Esophagus squamous epithelium (tissue), 5 donors: ENCODE measurements at places on chromosomes 1 and 21.

DNA sequence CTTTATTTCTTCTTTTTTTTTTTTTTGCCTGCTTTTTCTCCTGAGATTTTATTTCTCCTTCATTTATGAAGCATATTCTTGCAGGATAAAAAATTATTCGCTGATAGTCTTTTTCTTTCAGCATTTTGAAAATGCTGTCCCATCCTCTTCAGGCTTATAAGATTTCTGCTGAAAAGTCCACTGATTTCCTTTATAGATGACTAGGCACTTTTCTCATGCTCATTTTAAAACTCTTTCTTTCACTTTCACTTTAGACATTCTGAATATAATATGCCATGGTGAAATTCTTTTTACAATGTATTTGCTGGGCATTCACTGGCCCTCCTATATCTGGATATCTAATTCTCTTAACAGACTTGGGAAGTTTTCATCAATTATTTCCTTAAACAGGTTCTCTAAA lies 25.5 kb upstream of the GTF2B start:
- peaks cover 37% of the 10 kb centered on the region for H3K36me3 ChIP-seq
- H3K4me3 ChIP-seq = no peak overlapping the region
- no peaks in the 10 kb centered on the region for H3K4me1 ChIP-seq
- H3K27ac ChIP-seq = no peak overlapping the region

DNA sequence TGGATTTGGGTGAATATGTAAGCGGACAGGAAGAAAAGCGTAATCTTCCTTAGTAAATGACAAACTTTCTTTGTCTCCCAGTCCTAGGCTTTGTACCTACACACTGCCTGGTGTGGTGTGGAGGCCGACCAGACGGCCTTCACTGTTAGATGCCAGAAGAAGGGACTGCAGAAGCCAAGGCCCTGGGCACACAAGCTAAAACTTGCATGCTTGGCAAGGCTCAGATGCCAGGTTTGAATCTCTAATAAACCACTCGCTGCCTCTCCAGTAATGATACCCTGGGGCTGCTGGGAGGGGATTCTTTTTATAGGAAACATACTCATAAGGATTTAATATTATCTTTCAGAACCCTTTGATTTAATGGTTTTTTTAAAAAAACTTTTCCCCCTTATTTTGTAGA lies 263.8 kb downstream of the PTPRC start:
- no peak for DNase-seq
- H3K27me3 ChIP-seq = no peaks in the 10 kb centered on the region

GRCh38 chr1:80593197-80593596 lies 1207.5 kb upstream of the ADGRL2 start:
- H3K4me3 ChIP-seq = no peak overlapping the region
- no peaks in the 10 kb centered on the region for H3K4me1 ChIP-seq
- DNase-seq = no peak
- no peaks in the 10 kb centered on the region for H3K27me3 ChIP-seq

- H3K27ac ChIP-seq = no peak overlapping the region
- H3K36me3 ChIP-seq = no peaks in the 10 kb centered on the region
- DNase-seq = no peak
- H3K4me1 ChIP-seq = no peaks in the 10 kb centered on the region
Measured at GRCh38 chr21:21232320-21232719, 234.1 kb downstream of the NCAM2 start.

DNA sequence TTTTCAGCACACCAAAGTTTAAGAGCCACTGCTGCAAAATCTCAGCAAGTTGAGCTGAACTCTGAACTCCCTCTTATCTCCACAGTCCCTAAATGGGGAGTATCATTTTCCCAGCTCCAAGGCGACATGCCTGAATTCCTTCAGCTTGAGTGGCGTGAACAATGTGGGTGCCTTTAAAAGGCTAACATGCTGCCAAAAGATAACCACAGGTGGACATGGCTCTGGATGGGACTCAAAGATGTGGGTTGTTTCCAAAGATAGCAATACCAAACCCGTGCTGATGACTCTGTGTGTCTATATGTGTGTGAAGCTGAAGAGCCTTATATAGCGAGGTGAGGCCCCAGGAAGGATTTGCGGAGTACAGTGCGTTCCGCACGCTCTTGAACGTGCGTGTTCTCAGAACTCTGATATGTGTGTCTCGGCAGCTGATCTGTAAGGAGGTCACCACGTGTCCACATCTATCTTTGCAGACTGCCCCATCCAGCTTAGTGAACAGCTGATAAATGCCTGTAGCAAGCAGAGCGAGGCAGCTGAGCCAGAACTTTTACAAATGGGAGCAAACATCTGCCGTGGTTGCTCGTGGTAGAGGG lies 189.2 kb downstream of the DYRK1A start:
- no peaks in the 10 kb centered on the region for H3K27me3 ChIP-seq
- DNase-seq = no peak
- no peaks in the 10 kb centered on the region for H3K36me3 ChIP-seq
- no peak overlapping the region for H3K27ac ChIP-seq

DNA sequence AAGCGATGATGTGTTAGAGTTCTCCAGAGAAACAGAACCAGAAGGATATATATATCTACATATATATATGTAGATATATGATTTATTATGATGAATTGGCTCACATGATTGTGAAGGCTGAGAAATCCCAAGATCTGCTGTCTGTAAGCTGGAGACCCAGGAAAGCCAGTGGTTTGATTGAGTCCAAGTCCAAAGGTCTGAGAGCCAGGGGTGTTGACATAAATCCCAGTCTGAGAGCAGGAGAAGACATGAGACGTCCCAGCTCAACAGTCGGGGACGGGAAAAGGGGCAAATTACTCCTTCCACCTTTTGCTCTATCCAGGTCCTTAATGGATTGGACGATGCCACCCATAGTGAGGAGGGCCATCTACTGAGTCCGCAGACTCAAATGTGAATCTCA lies 126.6 kb downstream of the PRDM2 start:
- H3K27ac ChIP-seq = no peak overlapping the region
- H3K36me3 ChIP-seq = no peaks in the 10 kb centered on the region
- H3K27me3 ChIP-seq = no peaks in the 10 kb centered on the region
- DNase-seq = no peak
- no peak overlapping the region for H3K4me3 ChIP-seq

DNA sequence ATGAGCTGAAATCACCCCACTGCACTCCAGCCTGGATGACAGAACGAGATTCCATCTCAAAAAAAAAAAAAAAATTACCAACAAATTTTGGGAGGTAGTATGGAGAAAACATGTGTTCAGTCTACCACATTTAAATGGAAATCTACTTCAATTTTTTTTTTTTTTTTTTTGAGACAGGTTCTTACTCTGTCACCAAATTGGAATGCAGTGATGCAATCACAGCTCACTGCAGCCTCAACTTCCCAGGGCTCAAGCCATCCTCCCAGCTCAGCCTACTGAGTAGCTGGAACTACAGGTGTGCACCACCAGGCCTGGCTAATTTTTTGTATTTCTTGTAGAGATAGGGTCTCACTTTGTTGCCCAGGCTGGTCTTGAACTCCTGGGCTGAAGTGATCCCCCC lies 82.1 kb downstream of the GFI1 start:
- H3K4me1 ChIP-seq = no peaks in the 10 kb centered on the region
- no peak for DNase-seq
- H3K36me3 ChIP-seq = no peaks in the 10 kb centered on the region
- H3K4me3 ChIP-seq = no peak overlapping the region
- no peak overlapping the region for H3K27ac ChIP-seq

DNA sequence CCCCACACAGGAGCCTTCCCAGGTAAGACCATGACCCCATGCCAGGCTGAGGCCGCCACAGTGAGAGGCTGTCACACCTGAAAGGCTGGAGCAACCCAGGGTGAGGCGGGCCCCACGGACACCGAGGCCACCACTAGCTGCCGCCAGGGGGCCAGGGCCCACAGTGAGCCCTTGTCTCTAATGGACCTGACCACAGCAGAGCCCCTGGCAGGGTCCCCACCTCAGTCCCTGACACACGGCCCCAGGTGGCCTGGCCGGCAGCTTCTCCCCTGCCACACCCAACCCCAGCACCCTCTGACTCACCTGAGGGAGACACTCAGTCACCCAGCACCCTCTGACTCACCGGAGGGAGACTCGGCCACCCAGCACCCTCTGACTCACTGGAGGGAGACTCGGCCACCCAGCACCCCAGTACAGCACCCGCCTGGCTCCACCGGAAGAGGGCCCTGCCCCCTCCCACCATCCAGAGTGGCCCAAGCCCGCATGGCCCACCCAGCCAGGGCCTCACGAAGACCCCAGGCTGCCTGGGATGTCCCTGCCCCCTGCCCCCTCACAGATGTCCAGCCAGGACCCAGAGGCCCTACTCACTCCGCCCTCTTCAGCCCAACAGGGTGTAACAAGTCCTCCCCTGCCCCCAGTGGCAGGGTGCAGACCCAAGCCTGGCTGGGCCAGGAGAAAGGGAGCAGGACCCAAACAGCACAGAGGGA lies 4.4 kb downstream of the DVL1 start:
- peak overlapping the region; percentile 89 for H3K4me3 ChIP-seq
- no peaks in the 10 kb centered on the region for H3K27me3 ChIP-seq
- H3K27ac ChIP-seq = peak overlapping the region; percentile 95
- DNase-seq = no peak

DNA sequence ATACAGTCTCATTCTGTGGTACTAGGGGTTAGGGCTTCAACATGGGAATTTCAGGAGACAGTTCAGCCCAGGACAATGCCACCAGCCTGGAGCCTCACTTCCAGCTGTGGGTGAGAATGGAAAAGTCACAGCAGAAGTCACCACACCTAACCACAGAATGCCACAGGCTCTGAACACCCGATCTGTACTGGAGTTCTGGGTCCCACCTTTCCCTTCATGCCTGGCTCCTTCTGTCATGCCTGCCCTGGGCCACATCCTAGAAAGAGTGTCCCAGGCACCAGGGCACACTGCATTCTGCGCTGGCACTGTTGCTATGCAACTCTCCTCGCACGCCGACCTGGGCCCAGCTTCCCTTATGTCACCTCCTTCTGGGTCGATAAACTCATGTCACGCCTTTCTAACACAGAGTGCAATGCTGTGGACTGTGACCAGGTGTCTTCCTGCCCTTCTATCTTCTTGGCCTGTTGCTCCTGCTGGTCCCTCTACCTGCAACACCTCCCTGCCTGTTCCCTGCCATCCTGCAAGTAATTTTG lies 21.2 kb downstream of the RCSD1 start:
- peaks cover 88% of the 10 kb centered on the region for H3K4me1 ChIP-seq
- no peak for DNase-seq
- H3K36me3 ChIP-seq = no peaks in the 10 kb centered on the region
- no peaks in the 10 kb centered on the region for H3K27me3 ChIP-seq
- H3K27ac ChIP-seq = no peak overlapping the region
